ENCODE measurements at places on chromosomes 1 and 21. TPM values are rescaled to one million over a fixed set of nuclear protein-coding genes. Genes with fewer than 3 reads are reported as not detected.

GRCh38 chr1:232302376-232303221 lies 327.3 kb downstream of the SIPA1L2 start:
- peak; percentile 32 for DNase-seq

DNA sequence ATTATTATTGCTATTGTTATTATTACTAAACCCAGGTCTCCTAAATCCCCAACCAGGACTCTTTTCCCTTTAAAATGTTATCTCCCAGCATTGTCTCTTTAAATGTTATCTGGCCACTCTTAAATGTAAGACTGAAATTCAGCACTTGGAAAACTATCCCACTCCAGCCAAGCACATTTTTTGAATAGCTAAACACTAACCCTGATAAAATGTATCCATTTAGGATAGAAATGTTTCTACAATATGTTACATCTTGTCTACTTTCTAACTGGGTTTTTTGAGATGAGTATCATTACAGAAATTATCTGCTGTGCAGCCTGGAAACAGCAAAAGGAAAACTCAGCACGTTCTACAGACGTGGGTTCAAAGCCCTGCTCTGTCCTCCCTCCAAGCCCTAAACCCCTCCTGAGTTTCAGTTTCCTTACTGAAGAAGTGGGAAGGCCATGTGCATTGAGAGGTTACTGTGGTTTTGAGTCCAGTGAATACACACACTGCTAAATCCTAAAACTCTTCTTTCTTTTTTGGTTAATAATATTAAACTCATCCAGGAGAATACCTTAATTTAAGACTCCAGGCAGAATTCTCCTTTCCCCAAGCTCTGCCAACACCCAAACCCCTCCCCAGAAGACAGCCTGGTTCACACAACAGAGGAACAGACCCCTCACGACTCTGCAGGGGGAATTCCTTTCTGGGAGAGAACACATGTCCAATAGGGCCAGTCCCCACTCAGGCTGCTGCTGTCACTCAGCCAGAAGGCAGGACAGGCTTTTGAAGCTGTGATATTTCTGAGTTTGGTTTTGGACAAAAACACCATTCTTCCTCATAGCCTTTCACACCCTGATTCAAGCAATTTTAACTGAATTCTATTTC lies 41.9 kb downstream of the HIVEP3 start:
- DNase-seq = peak; percentile 83

RIPK4 gene
- total RNA-seq = 15.6 TPM

GRCh38 chr1:199287647-199288046 lies 648.8 kb downstream of the PTPRC start:
- no peak for DNase-seq

DNA sequence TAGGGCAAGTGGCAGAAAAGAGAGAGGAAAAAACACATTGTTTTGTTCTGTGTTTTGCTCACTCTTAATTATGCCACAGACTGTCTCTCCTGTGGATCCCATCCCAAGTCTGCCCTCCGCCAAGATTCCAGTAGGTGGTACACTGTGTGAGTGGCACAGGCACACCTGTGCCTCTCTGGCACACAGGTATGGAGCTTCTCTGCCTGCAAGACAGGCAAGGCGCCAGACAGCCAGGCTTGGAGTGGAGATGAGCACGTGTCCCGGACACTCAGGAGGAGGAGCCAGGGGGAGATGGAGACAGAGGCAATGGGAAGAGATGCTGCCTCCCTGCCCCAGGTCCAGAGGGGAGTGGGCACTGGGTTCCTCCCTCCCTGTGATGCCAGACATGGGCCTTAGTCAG lies 6.5 kb upstream of the GRIK3 start:
- no peak for DNase-seq

TNFSF18 gene
- total RNA-seq = not detected

DNA sequence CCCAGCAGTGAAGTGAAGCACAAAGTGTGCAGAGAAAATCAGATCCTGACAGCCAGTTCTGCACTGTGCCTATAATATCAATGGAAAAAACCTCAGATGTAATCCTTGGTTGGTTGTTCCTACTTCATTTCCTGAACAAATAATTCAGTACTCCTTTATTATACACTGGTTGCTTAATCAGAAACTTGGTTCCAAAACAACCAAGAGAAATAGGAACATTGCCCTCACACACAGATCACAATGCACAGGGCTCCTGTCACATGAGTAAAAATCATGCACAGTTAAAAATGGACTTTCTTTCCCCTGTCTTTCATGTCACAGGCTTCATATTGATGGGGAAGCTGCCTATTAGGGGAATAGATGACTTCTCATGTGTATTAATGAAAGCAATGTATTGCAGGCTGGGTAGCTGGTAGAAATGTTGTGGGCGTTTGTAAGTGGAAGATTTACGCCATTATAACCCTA lies 9.7 kb downstream of the DNASE2B start:
- no peak for DNase-seq
